D721Med (cell line): ENCODE measurements at places on chromosomes 7 and 10.

DNA sequence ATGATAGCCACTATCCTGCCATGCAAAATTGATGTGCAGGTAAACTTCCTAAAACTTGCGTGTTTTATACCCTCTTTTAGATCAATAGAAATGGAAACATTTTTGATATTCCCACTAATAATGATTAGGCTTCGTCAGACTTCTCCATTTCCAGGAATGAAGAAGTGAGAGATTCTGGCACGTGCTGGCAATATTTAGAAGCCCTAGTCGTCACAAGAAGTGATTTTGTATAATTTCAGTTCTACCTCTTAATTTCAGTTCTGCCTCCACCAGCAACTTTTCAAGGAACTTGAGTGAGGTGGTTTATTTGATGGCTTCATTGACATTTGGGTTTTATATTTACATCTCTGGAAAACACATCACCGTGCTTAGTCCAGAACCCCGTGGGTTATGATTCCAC is 61.9 kb downstream of the MRC1 start:
- DNase-seq = no peak

GRCh38 chr7:147411096-147411495 is 1179.5 kb upstream of the C7orf33 start:
- DNase-seq = no peak

GRCh38 chr10:121886181-121886580 is 41.6 kb downstream of the ATE1 start:
- no peak for DNase-seq

DNA sequence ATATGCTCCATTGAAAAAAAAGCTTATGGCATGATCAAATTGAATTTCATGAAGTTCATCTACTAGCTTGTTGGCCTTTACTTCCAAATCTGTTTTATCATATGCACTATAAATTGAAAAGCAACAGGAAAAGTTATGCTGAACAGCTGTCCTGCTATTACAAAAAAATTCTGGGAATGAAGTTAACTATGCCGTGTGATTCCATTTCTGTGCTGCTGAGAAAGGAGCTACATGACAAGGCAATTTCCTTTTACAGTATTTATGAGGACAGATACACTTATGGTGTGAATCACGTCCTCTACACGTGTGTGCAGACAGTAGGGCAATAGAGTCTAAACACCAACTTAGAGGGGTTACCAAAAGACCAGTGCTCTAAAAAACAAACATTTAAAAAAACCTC is 426.5 kb upstream of the AKR1E2 start:
- no peak for DNase-seq

- DNase-seq = no peak
Measured at GRCh38 chr10:98967601-98968000, 268.1 kb downstream of the HPSE2 start.

- DNase-seq = no peak
Measured at GRCh38 chr7:64914557-64914956, 11.5 kb downstream of the ZNF273 start.

GRCh38 chr7:155935005-155935557 is 122.8 kb upstream of the SHH start:
- no peak for DNase-seq

GRCh38 chr10:116184512-116184794 is 88.6 kb downstream of the GFRA1 start:
- no peak for DNase-seq

GRCh38 chr7:27885652-27886051 is 145.7 kb downstream of the TAX1BP1 start:
- DNase-seq = no peak

- DNase-seq = no peak
Measured at GRCh38 chr10:69846293-69846921, 44.7 kb downstream of the COL13A1 start.

DNA sequence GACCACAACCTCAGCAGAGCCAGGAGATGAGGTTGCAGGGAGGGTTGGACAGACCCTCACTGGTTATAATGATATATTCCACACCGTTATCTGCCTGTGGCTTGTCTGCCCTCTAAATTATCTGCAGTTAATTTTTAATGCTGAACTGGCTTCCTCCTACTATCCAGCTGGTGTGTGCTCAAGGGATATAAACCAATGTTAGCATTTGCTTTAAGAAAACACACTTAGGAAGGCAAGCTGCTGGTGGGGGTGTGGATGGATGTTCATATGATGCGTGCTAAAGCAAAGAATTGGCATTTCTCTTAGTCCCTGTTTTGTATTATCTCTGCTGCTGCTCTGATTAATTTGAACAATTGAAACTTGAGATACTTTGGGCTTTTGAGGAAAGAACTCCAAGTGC is 132.2 kb upstream of the NPVF start:
- DNase-seq = no peak

DNA sequence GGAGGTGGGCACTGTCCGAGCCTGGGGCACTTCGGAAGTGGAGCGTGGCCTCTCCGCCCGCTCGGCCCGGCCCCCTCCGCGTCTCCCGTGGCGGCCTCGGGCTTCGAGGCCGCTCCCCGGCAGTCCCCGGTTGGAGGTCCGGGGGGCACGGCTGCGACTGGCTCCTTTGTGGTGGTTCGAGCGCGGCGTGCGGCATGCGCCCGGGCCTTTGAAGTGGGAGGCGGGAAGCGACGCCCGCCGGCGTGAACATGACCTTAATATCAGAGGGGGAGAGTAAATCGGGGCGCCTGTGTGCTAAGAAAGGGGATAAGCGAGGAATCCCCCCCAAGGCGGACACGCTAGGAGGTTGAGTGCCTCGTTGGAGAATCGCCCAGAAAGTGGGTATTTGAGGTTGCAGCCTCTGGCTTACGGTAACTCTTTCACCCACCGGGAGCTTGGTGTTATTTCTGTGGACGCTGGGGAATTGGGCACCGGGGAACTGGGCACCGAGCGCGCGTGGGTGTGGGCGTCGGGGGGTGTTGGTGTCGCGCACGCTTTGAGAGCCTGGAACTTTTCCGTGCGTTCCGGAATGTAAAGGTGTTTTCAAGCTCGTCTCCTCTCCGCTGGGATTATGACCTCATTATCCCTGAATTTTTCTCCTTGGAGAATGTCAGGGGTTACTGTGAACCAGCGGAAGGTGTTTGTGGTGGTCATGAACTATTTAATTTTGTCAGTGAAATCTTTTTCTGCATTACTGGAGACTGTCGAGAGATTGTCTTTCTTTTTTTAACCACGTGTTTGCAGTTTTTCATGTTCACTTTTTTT is 660 bp downstream of the SUV39H2 start:
- DNase-seq = no peak

GRCh38 chr7:4189131-4189570 is 492.9 kb upstream of the FOXK1 start:
- DNase-seq = no peak

GRCh38 chr7:134963036-134963435 is 23.3 kb upstream of the AGBL3 start:
- no peak for DNase-seq

DNA sequence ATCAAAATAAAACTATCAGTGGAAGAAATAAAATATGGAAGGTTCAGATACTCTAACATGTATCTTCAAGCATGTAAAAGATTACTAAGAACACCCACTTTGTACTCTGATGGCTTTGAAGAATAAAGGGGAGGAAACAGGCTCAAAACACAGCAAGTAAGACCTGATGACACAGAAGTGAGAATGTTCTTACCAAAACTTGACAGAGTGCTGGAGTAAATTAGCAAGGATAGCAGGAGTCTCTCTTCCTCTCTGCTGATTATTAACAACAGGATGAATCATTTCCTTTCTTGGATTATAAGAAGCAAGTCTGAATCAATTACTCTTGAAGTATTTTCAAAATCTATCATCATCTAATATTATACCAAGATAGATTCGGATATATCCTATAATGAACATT is 47.5 kb downstream of the GLI3 start:
- no peak for DNase-seq
